ENCODE measurements at places on chromosomes 13 and 19.

GRCh38 chr13:51502153-51502651 is 49.4 kb upstream of the INTS6 start:
- DNase-seq, result no peak
- no peaks in the 10 kb centered on the region for H3K4me1 ChIP-seq
- H3K4me3 ChIP-seq, result no peak overlapping the region
- H3K27ac ChIP-seq, result no peak overlapping the region

- H3K4me1 ChIP-seq, result no peaks in the 10 kb centered on the region
- DNase-seq, result no peak
- H3K27ac ChIP-seq, result no peak overlapping the region
- no peaks in the 10 kb centered on the region for H3K36me3 ChIP-seq
- H3K27me3 ChIP-seq, result no peaks in the 10 kb centered on the region
These were observed 153.9 kb downstream of the TEX29 start for GRCh38 chr13:111474136-111475002.

DNA sequence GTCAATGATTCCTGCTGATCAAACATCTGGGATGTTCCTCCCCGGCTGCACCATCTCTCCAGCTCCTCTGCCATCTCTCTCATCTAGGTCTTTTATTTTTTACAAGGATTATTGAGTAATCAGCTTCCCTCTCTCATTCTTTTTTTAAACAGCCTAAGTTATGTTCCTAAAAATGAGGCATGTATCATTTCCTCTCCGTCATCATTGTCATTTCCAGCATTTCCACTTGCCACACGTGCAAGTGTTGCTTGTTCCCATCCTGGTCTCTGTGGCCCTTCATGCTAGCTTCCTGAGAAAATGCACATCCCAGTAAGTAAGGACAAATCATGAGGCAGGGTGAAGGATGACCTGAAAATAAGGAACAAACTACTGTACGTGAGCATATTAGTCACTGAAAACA is 102.7 kb upstream of the POSTN start:
- no peaks in the 10 kb centered on the region for H3K27me3 ChIP-seq
- no peak for DNase-seq
- H3K4me1 ChIP-seq, result no peaks in the 10 kb centered on the region
- H3K27ac ChIP-seq, result peak overlapping the region; percentile 45
- no peak overlapping the region for H3K4me3 ChIP-seq

GRCh38 chr13:40819797-40820315 is 30.4 kb downstream of the SLC25A15 start:
- no peak overlapping the region for H3K4me3 ChIP-seq
- no peak overlapping the region for H3K27ac ChIP-seq
- H3K4me1 ChIP-seq, result no peaks in the 10 kb centered on the region
- H3K36me3 ChIP-seq, result no peaks in the 10 kb centered on the region
- no peak for DNase-seq

- H3K36me3 ChIP-seq, result no peaks in the 10 kb centered on the region
- no peak overlapping the region for H3K27ac ChIP-seq
- H3K4me3 ChIP-seq, result no peak overlapping the region
- DNase-seq, result no peak
These were observed 172.2 kb upstream of the SLC10A2 start for GRCh38 chr13:103238441-103238840.

DNA sequence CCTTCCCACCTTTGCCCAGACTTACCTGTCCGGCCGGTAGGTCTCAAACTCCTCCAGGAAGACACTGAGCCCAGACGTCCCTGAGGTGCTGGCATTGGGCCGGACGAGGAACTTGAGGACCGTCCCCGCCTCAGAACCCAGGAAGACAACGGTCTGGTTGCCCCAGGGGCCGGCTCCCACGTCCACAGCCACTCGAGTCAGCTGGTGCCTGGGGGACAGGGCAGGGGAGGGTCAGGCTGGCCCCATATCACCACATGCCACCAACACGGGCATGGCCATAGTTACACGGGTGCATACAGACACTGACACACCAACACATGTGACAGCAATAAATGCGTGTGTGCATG is 8.4 kb upstream of the LRG1 start:
- no peak for DNase-seq
- H3K27ac ChIP-seq, result no peak overlapping the region
- no peaks in the 10 kb centered on the region for H3K27me3 ChIP-seq
- H3K4me3 ChIP-seq, result no peak overlapping the region
- H3K4me1 ChIP-seq, result no peaks in the 10 kb centered on the region

GRCh38 chr13:27088619-27089018 is 83.0 kb downstream of the USP12 start:
- H3K36me3 ChIP-seq, result no peaks in the 10 kb centered on the region
- no peak for DNase-seq
- no peaks in the 10 kb centered on the region for H3K4me1 ChIP-seq
- H3K4me3 ChIP-seq, result no peak overlapping the region
- H3K27me3 ChIP-seq, result no peaks in the 10 kb centered on the region

DNA sequence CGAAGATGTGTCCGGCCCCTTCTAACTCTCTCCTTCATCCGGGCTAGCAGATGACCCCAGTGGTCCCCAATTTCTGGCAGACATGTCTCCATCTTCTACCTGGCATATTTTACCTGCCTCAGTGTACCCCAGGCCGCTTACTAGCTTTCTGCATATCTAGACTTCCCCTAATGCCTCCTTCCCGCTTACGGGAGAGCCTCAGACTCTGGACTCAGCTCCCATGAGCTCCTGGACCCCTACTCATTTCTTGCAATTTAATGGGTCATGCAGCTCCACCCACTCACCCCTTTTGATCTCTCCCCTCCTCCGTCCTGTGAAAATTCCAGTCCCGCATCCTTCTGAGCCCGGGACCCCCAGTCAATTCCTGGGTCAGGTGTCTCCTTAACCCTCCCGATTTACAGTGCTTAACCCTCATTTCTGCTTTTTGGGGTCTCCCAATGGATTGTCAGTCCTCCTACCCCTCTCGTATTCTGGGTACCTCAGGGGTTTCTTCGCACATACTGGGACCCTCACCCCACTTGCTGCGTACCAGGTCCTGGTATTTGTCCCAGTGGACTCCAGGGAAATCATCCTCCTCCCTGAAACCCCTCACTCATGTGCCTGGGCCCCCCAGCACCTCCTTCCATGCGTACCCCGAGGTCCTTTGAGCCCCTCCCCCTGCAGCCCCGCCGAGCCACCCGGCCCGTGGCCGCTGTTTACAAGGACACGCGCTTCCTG is 500 bp upstream of the JUNB start:
- peaks cover 49% of the 10 kb centered on the region for H3K4me1 ChIP-seq
- H3K4me3 ChIP-seq, result peak overlapping the region; percentile 96
- DNase-seq, result no peak

DNA sequence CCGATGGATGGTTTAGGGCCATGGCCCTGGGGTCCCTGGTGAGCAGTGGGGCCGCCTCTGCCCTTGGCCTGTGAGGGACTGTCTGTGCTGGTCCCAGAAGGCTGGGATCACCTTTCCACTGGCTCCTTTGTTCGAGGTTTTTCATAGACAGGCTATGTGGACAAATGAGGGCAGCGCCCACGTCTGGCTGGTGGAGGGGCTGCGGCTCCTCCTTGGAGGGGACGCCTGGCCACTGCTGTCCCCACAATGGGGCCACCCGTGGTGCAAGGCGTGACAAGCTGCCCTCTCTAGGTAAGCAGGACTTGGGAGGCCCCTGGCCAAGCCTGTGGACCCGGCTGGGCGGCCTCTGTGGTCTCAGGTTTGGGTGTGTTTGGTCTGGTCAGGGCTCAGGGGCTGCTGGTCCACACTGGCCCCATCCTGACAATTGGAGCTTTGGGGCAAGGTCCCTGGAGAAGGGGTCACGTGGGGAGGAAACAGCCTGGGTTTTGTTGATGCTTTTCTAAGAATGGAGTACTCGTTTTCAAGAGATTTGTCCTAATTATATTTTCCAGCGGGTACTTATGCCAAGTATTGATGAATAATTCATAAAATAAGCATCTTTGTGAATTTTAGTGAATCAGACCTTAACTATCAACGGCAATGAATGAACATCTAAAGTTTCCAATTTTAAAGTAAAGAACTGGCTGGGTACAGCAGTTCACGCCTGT is 33.3 kb downstream of the MCF2L start:
- no peak overlapping the region for H3K27ac ChIP-seq
- H3K4me1 ChIP-seq, result peaks cover 24% of the 10 kb centered on the region
- H3K27me3 ChIP-seq, result no peaks in the 10 kb centered on the region
- no peaks in the 10 kb centered on the region for H3K36me3 ChIP-seq
- no peak for DNase-seq

DNA sequence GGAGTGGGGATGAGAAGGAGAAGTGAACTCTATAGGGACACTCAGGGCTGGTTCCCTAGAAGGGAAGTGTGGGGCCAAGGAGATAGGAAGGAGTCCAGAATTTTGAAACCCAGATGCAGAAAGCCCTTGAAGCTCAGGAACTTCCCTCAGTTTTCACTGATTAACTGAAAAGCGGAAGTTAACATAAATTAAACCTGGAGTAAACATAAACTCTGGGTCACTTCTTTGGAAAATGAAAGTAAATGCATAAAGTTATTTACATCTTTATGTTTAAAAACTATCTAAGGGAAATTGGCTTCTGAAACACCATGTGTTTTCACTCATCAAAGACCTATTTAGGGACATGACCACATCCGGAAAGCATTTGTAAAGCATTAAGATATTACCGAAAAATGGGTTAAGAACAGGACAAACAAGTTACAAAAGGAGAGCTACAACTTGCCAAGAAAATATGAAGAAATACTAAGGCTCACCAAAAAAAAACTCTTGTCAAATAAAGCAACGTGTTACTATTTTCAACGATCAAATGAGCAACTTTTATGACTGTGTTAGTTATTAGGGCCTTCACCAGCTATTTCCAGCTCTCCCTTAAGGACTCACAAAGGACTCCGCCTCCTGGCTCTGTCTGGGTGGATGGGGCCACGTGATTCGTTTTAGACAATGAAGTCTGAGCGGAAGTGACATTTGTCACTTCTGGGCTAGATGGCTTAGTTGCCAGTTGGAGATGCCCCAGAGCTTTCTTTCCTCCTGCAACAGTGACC is 439.1 kb upstream of the ZNF507 start:
- peaks cover 12% of the 10 kb centered on the region for H3K4me1 ChIP-seq
- H3K36me3 ChIP-seq, result no peaks in the 10 kb centered on the region

- DNase-seq, result no peak
- no peak overlapping the region for H3K27ac ChIP-seq
- no peak overlapping the region for H3K4me3 ChIP-seq
- H3K4me1 ChIP-seq, result no peaks in the 10 kb centered on the region
These were observed 7.2 kb upstream of the SERTM1 start for GRCh38 chr13:36666477-36667229.

DNA sequence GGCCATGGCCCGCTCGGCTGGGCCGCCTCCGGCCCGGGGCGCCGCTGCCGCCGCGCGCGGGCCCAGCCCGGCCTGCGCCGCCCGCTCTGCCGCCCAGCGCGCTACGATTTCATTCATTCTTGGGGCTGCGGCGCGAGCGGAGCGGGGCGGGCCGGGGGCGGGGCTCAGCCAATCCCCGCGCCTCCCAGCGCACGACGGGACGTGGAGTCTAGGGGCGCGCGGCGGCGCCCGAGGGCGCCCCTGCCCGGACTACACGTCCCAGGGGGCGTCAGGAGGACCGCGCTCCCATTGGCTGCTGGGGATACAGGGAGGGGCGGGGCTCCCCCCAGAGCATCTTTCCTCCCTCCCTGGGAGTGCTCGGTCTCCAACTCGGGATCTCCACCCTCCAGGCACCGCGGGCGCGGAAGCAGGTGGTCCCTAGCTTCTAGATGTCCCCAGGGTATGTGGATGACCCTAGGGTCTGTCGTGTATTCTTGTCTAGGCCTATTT is 5.6 kb upstream of the DPF1 start:
- no peaks in the 10 kb centered on the region for H3K36me3 ChIP-seq
- H3K27ac ChIP-seq, result no peak overlapping the region
- DNase-seq, result no peak

DNA sequence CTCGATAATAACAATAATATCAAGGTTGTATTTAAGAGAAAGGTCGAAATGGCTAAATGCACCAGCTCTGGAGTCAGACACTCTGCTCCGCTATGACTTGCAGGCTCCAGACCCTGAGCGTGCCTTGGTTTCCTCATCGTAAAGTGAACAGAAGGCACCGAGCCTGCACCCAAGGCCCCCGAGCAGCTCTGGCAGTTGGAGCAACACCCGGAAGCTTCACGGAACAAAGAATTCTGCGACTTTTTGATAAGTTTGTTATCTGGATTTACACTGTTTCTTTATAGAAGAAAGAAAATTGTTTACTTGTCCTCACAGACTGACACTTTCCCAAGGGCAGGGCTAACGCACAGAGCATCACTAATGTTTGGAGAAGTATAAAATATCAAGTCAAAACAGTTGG is 4.4 kb downstream of the GRTP1 start:
- no peak overlapping the region for H3K27ac ChIP-seq
- no peaks in the 10 kb centered on the region for H3K27me3 ChIP-seq
- no peak for DNase-seq
- no peak overlapping the region for H3K4me3 ChIP-seq
- H3K36me3 ChIP-seq, result no peaks in the 10 kb centered on the region

GRCh38 chr13:29125191-29125933 is 305.2 kb downstream of the MTUS2 start:
- no peaks in the 10 kb centered on the region for H3K36me3 ChIP-seq
- H3K27ac ChIP-seq, result no peak overlapping the region
- no peak for DNase-seq
- no peaks in the 10 kb centered on the region for H3K4me1 ChIP-seq
- no peaks in the 10 kb centered on the region for H3K27me3 ChIP-seq

GRCh38 chr13:97752961-97753668 is 200.4 kb upstream of the IPO5 start:
- no peak for DNase-seq
- H3K36me3 ChIP-seq, result no peaks in the 10 kb centered on the region
- H3K4me1 ChIP-seq, result no peaks in the 10 kb centered on the region
- no peaks in the 10 kb centered on the region for H3K27me3 ChIP-seq
- H3K4me3 ChIP-seq, result no peak overlapping the region

DNA sequence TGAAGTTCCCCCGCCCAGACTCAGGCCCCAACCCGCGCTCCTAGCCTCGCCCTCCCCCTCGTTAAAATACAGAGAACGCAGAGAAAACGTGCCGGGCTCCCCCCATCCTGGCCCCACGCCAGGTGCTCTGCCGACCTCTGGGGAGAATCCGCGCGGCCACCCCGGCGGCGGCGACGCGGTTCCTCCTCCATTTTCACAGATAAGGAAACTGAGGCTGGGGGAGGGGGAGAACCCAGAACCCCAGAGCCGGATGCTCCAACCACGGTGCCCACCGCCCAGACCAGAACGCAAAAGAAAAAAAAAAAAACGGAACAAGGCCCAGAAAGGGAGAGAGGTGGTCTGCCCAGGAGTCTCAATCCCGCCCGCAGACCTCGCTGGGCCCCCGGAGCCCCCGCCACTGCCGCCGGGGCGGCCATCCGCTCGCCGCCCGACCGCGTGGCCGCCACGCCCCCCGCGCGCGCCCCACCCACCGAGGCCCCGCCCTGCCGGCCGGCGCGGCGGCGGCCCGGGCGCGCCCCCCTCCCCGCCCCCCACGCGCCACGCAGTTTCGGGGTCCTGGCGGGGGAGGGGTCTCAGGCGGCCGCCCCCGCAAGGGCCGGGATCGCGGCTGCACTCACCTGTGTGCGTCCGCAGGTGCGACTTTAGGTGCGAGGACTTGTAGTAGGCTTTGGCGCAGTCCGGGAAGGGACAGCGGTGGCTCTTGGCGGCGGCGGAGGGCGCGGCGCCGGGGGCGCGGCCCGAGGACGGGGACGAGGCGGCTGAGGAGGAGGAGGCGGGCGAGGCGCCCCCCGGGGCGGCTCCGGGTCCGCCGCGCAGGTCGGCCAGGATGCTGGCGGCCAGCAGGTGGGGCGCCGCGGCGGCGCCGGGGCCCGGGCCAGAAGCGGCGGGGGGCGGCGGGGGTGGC is 703 bp downstream of the KLF16 start:
- H3K27me3 ChIP-seq, result no peaks in the 10 kb centered on the region
- H3K36me3 ChIP-seq, result no peaks in the 10 kb centered on the region
- DNase-seq, result no peak
- H3K27ac ChIP-seq, result peak overlapping the region; percentile 21
- H3K4me3 ChIP-seq, result peak overlapping the region; percentile 73
- H3K4me1 ChIP-seq, result peaks cover 59% of the 10 kb centered on the region

Measured in vagina (tissue), 2 donors.